Epithelial cell of alveolus of lung (primary cell): ENCODE measurements at places on chromosomes 2 and 18. TPM values are rescaled to one million over a fixed set of nuclear protein-coding genes. Genes with fewer than 3 reads are reported as not detected.

NPAS2 gene
- 10.9 and 22.5 TPM in 2 replicates for total RNA-seq

LYPD1 gene
- total RNA-seq = 0.64 and 26.1 TPM in 2 replicates

C2orf66 gene
- total RNA-seq = 0.24 TPM in 1 of 2 replicates, not detected in the other

HEATR5B gene
- total RNA-seq = 8.0 and 9.6 TPM in 2 replicates
